ENCODE measurements at places on chromosomes 6 and 20.

- peak; percentile 20 for DNase-seq
Measured at GRCh38 chr6:122033564-122034181, 365.8 kb upstream of the HSF2 start.

DNA sequence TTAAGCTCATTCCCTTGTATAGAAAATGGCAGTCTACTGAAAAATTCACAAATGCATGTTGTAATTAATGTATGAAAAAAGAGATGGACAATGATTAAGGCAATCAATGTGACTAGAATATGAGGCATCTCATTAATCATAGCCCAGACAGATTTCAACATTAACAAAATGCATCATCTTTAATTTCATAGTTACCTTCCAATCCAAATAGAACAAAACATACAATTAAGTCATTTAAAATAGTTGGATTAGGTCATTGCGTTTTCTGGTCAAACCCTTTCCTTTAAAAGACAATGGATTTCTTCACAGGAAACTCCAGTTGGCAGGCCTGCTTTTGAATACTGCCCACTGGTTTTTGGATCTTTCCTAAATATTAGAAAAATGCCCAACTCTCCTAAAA is 203.9 kb downstream of the HAO1 start:
- no peak for DNase-seq

- no peak for DNase-seq
Measured at GRCh38 chr20:38159957-38160756, 4.9 kb downstream of the TGM2 start.

DNA sequence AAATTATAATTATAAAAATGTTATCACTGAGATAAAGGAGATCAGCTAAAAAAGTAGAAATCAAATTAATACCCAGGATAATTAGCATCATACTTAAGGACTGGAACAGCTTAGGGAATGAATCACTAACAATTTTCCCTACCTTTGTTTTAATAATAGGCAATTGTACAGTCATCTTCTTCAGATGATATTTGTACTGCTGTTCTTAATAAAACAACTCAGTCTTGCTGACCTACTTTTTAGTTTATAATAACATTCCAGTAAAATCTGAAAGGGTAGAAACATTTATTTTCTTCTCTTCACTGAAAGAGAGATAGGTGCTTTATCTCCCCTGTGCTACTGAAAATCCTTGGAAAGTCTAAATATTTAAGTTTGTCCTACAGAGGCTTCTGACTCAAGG is 271.2 kb upstream of the THEMIS start:
- DNase-seq, result no peak

- peak; percentile 31 for DNase-seq
Measured at GRCh38 chr6:6758915-6759654, 170.6 kb downstream of the LY86 start.

DNA sequence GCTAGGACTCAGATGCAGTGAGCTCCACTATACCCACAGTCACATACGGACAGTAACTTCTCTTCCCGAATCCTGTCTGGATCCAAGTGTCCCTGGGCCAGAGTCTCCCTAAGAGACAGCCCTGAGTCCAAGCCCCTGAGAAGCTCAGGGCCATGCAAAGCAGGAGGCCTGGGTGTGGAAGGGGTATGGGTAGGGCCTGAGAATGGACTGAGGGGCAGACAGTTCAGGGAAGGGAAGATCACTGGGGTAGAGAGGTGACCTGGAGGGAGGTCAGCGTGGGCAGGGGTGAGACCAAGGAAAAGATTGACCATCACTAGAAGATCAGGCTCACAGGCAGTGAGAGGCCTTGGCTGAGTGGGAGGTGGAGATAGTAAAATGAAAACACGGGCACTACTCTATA is 8.8 kb downstream of the RPS6KA2 start:
- DNase-seq, result no peak

DNA sequence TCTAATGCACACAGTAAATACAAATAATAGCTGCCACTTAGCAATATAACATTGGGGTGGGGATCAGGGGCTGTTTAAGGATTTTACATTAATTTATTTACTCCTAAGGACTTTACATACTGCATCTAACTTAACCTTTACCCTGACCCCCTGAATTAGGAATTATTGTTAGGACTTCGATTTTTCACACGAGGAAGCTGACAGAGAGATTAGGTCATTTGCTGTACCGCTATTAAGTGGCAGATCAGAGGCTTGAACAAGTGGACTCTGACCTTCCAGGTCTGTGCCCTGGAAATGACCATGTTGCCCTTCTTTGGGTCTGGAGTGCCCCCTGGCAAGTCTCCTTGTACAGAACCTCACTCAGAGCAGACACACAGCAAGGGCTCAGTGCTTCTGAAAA is 5.2 kb upstream of the ELMO2 start:
- no peak for DNase-seq

DNA sequence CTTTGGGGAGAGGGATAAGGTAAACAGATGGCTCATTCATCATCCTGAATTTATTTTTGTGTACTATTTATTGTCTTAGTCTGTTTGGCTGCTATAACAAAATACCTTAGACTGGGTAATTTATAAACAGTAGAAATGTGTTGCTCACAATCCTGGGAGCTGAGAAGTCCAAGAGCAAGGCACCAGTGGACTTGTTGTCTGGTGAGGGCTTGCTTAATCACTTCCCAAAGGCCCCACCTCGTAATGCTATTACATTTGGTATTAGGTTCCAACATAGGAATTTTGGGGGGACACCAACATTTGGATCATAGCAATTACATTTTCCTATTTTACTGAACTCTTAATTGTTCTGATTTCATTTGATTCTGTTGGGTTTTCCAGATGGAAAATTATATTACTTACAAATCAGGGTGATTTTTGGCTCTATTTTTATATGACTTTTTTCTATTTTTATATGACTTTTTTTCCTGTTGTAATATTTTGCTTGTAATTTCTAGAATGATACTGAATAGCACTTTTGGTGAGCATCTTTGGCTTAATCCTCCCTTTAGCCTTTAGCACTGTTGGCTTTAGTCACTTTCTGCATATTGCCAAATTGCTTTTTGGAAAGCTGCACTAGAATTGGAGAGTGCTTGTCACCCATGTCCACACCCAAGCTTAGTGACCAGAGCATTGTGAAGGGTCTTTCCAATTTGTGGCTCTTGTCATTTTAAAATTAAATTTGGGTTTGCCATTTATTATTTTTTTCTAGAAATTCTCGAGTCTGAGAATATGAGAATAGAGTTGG is 43.7 kb upstream of the TULP4 start:
- DNase-seq, result no peak

- DNase-seq, result peak; percentile 47
Measured at GRCh38 chr6:45421709-45422502, 44.2 kb upstream of the SUPT3H start.

Measured in CD4-positive, alpha-beta T cell treated with Interleukin-10 for 1 hour (primary cell).